ENCODE measurements at places on chromosomes 5 and 9. TPM values are rescaled to one million over a fixed set of nuclear protein-coding genes. Genes with fewer than 3 reads are reported as not detected.

Gene SLC22A4
- total RNA-seq: 0.74 TPM

DNA sequence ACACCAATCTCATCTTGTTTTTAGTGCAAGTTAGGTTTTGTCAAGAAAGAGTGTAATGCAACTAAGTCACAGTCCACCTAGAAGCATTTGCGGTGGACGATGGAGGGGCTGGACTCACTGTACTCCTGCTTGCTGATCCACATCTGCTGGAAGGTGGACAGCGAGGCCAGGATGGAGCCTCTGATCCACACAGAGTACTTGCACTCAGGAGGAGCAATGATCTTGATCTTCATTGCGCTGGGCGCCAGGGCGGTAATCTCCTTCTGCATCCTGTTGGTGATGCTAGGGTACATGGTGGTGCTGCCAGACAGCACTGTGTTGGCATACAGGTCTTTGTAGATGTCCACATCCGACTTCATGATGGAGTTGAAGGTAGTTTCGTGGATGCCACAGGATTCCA is 20.2 kb upstream of the SPZ1 start:
- DNase-seq: no peak
- no peaks in the 10 kb centered on the region for H3K4me1 ChIP-seq
- H3K4me3 ChIP-seq: no peak overlapping the region
- H3K27ac ChIP-seq: no peak overlapping the region
- no peaks in the 10 kb centered on the region for H3K36me3 ChIP-seq
- no peaks in the 10 kb centered on the region for H3K27me3 ChIP-seq

DNA sequence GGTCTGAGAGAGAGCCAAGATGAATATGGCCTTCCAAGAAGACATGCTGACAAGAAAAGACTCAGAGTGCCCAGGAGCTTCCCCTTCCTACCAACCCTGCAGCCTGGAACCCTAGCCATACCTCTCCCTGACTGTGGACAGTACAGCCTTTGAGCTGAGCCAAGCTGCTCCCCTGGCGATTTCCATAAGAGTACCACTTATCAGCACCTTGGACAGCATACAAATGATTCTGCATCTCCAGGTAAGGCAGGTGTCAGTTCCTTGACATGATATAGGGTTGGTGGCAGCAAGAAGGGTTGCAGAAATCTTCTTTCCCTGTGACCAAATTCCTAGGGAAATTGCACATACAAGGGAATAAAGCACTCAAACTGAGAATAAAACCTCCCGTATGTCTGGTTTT is 58.3 kb downstream of the MFAP3 start:
- H3K4me1 ChIP-seq: no peaks in the 10 kb centered on the region
- DNase-seq: no peak
- H3K4me3 ChIP-seq: no peak overlapping the region
- H3K36me3 ChIP-seq: no peaks in the 10 kb centered on the region
- H3K27me3 ChIP-seq: peaks cover 8% of the 10 kb centered on the region

DNA sequence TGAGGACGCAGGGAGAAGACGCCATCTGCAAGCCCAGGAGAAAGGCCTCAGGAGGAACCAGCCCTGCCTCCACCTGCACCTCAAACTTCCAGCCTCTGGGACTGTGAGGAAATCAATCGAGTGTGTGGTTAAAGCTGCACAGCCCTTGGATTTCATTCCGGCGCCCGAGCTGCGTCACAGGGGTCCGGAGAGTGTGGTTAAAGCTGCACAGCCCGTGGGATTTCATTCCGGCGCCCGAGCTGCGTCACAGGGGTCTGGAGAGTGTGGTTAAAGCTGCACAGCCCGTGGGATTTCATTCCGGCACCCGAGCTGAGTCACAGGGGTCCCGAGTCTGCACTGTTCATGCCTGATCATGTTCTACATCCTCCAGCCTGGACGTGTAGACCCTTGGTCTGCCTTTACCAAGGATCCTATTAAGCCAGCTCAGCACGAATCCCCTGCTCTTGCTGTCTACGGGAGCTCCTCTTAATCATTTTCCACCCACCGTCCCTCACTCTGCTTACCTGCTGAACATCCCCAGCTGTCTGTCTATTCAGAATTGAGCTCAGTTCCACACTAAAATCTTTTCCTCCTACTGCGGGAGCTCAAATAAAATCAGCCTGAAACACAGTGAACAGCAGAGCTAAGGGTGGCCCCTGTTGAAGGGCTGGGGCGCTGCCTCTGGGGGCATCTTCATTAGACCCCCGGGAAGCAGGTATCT is 73.0 kb upstream of the OLFM1 start:
- no peak overlapping the region for H3K4me3 ChIP-seq
- no peaks in the 10 kb centered on the region for H3K36me3 ChIP-seq
- DNase-seq: no peak
- H3K27me3 ChIP-seq: peaks cover 2% of the 10 kb centered on the region
- H3K27ac ChIP-seq: no peak overlapping the region
- H3K4me1 ChIP-seq: no peaks in the 10 kb centered on the region

DNA sequence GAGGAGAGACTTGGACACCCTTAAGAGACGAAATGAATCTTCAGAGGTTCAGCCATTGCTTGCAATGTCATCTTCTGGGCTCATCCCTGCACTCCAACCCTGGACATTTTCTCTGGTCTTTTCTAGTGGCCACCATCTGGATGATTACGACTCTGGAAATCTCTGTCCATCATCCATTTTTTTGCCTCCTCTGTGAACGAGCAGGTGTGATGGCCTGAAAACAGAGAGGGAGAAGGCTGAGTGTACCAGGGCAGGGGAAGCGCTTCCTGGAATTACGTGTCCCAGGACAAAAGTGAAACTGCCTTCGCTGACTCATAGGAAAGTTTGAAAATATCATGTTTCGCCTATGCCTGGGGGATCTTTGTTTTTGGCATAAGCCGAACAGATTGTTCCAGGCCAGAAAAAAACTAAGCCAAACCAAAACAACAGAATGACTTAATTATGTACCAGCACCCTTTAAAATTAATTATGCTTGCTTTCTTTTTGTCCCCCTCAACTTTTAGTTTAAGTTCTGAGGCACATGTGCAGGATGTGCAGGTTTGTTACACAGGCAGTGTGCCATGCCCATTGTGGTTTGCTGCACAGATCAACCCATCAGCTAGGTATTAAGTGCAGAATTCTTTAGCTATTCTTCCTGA is 31.9 kb downstream of the ANKRD33B start:
- H3K27me3 ChIP-seq: peaks cover 7% of the 10 kb centered on the region
- H3K27ac ChIP-seq: peak overlapping the region; percentile 56
- peaks cover 54% of the 10 kb centered on the region for H3K4me1 ChIP-seq

DNA sequence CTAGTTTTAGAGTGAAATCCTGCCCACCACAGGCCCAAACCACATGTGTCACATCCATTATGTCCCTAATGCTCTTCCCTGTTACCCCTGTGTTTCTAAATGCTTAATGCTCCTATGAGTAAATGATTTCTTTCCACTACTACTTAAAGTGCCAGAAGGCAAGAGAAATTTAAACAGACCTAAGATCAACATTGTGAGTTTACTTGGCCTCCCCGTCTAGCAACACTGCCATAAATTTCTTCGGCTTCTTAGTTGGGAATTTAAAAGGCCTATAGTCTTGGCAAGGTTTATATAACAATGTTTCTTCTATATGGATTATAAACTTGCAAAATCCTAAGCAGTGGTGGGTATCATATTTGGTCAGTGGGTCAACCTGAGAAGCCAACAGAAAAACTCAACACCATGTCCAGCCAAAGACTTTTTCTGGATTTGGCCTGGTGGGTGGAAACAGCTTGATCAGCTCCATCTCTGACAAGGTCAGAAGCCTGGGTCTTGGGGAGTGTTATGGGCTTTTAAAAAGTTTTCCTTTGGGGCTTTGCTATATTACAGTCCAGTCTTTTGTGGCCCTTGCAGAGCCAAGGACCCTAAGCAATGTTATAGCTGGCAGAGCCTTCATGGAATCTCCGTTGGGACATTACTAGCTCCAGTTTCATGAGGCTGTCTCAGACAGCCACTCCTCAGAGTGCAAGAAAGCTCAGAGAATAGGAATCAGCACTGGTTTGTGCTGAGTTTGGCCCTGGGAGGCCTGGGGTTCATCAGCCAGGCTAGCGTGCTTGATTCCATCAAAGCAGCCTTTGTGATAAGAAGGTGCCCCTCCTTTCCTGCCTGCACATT is 119.8 kb downstream of the PRDM6 start:
- no peaks in the 10 kb centered on the region for H3K36me3 ChIP-seq
- no peak overlapping the region for H3K27ac ChIP-seq
- no peak for DNase-seq
- no peaks in the 10 kb centered on the region for H3K4me1 ChIP-seq
- H3K27me3 ChIP-seq: peaks cover 8% of the 10 kb centered on the region

Measured in activated CD8-positive, alpha-beta T cell treated with anti-CD3 and anti-CD28 coated beads for 36 hours (primary cell).